Muscle of arm (tissue), 14 donors: ENCODE measurements at places on chromosomes 7 and 10. TPM values are rescaled to one million over a fixed set of nuclear protein-coding genes. Genes with fewer than 3 reads are reported as not detected.
A peak's percentile ranks its signal among the peaks of the same experiment; 100 is the strongest.

CDHR3 gene
- polyA plus RNA-seq: 9.7 TPM

SLC39A12 gene
- not detected for polyA plus RNA-seq

HTR7 gene
- 0.23 TPM for polyA plus RNA-seq

SRRM3 gene
- polyA plus RNA-seq: 0.23 TPM

C1QL3 gene
- 0.25 TPM for polyA plus RNA-seq

RRP12 gene
- polyA plus RNA-seq: 17.8 TPM

NXPH1 gene
- polyA plus RNA-seq: 0.06 TPM

LLCFC1 gene
- polyA plus RNA-seq: 0.21 TPM

CALY gene
- polyA plus RNA-seq: not detected

OR6B1 gene
- not detected for polyA plus RNA-seq

DNA sequence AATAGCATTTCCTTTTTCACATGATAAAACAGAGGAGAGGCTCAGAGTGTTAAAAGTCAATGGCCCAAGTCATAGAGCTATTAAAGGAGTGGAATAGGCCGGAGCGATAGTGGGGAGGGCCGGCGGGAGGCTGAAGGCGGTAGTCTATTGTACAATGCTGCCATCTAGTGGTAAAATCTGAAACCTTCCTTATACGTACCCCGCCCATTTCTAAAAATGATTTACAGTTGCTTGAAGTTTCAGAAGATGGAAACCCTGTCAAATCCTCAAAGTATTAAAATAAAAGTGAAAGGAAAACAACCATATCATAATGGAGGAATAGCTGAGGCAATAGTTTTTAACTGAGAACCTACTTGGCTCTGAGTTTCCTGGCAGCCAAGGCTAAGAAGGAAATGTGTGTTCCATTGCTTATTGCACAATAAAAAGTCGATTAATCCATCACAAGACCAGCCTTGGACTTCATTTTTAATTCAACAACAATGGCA lies 209.1 kb downstream of the CCSER2 start:
- peak; percentile 70 for DNase-seq

GRCh38 chr10:21427804-21428481 lies 97.5 kb downstream of the SKIDA1 start:
- DNase-seq: no peak

DNA sequence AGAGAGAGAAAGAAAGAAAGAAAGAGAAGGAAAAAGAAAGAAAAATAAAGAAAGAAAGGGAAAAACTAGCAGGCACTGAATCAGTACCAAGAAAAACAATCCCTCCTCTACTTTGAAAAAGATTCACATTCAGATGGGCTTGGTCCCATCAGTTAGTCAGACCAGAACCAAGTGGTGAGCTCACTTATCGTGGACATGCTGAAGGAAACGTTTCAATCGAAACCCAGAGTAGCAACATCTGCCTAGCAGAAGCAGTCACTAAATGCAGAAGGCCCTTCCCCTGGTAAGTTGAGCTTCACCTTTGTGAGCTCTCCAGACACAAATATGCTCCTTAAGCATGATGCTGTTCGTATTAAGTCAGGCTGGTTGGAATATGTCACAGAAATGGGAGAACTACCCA lies 167.7 kb downstream of the TRIL start:
- DNase-seq: no peak

DNA sequence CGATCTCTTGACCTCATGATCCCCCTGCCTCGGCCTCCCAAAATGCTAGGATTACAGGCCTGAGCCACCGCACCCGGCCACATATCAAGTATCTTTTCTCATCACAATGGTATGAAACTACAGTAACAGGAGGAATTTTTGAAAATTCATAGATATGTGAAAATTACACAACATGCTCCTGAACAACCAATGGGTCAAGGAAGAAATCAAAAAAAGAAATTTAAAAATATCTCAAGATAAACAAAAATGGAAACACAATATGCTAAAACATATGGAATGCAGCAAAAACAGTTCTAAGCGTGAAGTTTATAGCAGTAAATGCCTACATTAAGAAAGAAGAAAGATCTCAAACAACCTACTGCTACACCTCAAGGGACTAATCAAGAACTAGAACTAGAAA lies 59.8 kb upstream of the ADAM12 start:
- no peak for DNase-seq

DNA sequence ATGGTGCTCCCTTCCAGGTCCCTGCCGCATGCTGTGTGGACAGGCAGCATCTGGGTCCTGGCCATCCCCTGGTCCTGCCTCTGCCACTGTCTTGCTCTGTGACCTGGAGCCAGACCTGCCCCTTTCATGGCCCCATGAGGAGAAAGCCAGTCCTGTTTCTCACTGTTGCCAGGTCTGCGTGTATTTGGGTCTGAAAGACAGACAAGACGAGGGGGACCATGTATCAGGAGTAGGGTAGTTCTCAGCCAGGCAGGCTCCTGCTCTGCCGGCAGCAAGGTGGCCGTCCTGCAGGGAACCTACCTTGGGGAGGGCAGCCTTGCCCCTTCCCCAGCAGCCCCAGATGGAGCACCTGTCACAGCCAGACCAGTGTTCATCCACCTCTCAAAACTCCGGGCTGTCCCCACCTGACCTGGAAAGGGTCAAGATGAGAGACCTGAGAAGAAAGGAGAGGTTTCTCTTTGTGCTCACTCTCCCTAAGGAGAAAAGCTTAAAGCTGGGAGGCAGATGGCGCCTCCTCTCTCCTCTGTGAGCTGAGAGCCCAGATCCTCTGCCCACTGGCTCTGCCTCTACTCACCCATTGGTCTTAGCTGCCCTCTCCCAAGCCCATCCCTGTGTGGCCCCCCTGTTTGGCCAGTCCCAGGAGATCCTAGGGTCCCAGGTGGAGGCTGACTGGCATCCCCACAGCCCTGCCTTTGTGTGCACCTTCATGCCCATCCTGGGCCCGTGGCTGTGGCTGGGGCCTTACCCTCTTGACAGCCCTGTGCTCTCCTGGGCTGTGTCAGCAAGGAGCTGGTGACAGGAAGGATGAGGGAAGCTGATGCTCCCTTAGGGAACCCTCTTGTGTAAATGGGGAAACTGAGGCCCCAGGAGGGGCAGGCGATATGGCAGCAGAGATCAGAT lies 116.1 kb upstream of the PCBD1 start:
- no peak for DNase-seq

DNA sequence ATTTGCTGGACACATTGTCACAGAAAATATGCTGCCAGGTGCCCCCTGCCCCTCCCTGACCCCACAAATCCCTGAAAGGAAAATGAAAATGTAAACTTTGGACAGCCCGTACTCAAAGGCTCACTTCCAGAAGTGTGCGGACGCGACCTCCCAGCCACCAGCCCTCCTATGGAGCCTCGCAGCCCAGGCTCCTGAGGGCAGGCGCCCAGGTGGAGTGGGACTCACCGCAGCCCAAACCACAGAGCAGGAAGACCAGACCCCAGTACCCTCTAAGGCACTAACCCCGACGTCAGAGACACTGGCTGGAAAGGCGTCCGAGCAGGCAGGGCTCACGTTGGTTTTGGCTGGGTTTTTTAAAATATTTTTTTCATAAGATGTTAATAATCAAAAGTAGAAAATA lies 57.3 kb downstream of the CSGALNACT2 start:
- no peak for DNase-seq

DNA sequence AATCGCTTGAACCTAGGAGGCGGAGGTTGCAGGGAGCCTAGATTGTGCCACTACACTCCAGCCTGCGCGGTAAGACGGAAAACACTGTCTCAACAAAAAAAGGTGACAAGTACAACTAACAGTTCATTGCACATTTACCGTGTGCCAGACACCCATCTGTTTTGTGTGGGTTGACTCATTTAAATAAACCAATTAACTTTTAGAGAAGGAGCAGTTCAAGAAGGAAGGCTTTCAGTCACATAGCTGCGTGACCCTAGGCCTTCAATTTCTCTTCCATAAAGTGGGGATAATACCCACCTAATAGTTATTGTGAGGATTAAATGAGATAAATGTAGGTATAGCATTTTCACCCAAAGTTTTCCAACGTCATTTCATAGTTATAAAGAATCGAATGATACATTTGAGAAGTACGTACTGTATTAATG lies 52.3 kb upstream of the KDM7A start:
- no peak for DNase-seq

DNA sequence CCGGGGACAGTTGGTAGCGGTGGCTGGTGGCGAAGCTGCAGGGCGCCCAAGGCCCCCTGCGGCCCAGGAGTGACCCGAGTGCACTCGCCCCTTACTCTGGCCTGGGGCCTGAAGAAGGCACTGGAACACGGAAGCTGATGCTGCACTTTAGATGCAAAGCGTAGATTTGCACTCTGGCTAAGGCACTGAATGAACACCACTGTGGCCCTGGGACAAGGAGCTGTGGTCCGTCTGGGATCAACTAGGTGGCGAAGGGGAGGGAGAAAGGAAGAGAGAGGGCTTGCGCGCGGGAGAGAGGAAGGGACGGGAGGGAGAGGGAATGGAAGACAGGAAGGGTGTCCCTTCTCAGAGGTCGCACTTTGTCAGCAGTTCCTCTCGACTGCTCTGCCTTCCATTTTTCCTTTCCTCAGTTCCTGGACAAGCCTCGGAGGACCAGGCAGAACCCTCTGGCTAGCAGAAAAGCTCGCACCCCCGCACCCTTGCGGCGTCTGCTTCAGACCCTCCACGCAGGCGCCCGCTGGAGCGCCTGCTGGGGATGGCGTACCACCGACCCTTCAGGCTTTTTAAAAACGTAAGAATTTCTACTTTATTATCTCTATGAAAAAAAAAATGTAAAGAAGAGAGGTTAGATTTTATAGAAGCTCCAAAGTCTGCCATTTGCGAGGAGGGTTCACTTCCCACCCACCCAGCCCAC lies 1.2 kb downstream of the FERD3L start:
- no peak for DNase-seq

DNA sequence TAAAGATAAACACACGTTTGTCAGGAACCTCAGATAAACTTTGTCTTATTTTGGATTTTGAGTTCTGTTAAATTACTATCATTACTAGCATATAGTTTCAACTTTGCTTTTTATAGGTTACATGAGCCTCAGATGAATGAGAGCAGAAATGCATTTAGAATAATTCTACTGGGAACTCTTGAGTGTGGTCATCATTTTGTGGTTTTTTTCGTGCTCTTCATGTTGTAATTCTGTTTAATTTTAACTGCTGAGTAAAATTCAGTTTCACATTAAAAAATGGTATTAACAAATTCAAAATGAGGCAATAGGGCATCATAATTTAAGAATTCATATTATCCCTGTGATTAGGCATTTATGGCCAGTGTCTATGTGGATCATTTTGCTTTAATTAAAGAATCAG lies 72.9 kb downstream of the GNAI1 start:
- no peak for DNase-seq

- DNase-seq: no peak
Measured at GRCh38 chr7:93238131-93238530, 6.0 kb downstream of the VPS50 start.

GRCh38 chr10:3270577-3271316 lies 98.2 kb upstream of the PITRM1 start:
- DNase-seq: no peak

DNA sequence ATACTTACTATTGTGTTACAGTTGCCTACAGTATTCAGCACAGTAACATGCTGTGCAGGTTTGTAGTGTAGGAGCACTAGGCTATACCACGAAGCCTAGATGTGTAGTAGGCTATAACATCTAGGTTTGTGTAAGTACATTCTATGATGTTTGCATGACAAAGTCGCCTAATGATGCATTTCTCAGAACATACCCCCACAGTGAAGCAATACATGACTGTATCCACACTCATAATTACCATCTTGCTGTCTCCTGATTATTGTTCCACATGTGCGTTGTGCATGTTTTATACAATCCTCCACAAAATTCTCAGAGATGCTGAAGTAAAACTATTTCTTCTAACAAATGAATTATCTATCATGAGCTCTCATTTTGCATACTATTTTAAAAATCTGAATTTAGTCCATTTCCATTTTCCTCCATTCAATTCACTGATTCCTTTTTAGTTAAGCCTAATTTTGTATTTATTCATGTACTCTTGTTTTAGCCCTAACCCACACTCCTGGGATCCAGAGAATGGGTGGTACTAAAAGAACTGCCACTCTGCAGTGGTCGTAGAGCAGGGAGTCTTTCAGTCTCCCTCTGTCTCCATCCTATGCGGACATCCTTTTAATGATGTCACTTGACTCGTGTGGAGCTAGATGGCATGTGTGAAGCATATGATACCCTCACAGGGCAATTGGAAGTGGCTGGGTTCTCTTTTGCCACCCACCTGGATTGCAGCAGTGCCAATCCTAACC lies 67.6 kb upstream of the CAV2 start:
- no peak for DNase-seq

DNA sequence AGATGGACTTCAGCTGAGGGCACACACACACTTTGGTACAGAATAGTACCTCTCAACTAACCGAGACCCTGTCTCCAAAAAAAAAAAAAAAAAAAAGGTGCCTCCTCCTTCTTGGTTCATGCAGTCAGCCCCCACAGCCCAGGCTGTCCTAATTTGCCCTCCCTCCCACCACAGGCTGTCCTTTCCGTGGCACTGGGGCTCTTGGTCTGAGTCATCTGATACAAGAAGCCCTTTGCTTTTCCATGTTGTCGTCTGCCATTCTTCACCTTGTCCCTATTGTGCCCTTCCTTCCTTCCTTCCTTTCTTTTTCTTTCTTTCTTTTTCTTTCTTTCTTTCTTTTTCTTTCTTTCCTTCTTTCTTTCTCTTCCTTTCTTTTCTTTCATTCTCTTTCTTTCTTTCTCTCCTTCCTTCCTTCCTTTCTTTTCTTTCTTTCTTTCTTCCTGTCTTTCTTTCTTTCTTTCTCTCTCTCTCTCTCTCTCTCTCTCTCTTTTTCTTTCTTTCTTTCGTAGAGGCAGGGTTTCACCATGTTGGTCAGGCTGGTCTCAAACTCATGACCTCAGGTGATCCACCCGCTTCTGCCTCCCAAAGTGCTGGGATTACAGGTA lies 96.0 kb upstream of the IKZF1 start:
- DNase-seq: no peak

GRCh38 chr10:74289188-74289587 lies 138.2 kb downstream of the ADK start:
- no peak for DNase-seq

- no peak for DNase-seq
Measured at GRCh38 chr10:33612551-33612950, 278.1 kb upstream of the NRP1 start.

GRCh38 chr10:27153845-27154193 lies 365 bp downstream of the YME1L1 start:
- DNase-seq: no peak

DNA sequence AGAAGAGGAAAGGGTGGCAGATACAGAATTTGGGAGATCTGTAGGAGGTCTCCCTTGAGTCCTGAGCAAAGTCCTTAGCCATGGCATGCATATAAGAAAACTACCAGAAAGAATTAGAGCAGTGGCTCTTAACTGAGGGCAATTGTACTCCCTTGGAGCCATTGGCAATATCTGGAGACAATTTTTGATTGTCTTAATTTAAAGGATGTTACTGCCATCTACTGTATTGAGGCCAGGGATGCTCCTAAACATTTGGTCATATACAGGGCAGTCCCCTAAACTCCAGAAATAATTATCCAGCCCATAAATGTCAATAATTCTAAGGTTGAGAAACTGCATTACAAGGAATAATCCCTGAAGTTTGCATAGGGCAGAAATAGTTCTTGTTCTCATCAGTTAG lies 136.4 kb upstream of the ODAD2 start:
- no peak for DNase-seq

- DNase-seq: peak; percentile 82
Measured at GRCh38 chr7:31192986-31193385, 140.9 kb downstream of the ADCYAP1R1 start.

GRCh38 chr10:86970162-86970981 lies 2.1 kb downstream of the ADIRF start:
- DNase-seq: peak; percentile 57

GRCh38 chr7:93117327-93117726 lies 452 bp downstream of the SAMD9 start:
- no peak for DNase-seq

GRCh38 chr7:6433784-6434615 lies 13.8 kb downstream of the DAGLB start:
- DNase-seq: no peak

- DNase-seq: no peak
Measured at GRCh38 chr7:1012716-1013095, 29.7 kb downstream of the CYP2W1 start.
